ENCODE measurements at places on chromosomes 16 and 17.
A peak's percentile ranks its signal among the peaks of the same experiment; 100 is the strongest.

DNA sequence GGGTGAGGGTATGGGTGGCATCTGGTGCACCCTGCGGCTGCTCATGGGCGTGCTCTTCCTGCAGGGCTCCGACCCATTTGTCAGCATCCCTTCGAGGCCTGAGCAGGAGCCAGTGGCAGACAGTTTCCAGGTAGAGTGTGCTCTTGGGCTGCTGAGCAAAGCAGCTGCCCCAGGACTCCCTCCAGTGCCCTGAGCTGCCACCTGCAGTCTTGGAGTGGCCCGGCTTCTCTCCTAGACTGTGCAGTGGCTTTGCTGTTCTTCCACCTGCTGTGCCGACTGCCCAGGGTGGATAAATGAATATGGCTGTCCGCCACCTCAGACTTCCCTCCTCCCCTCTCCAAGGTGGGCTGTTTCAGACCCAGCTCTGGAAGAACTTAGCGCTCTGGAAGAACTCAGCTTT is 10.8 kb upstream of the JPT2 start:
- no peak overlapping the region for H3K27ac ChIP-seq
- H3K4me1 ChIP-seq = no peaks in the 10 kb centered on the region
- no peaks in the 10 kb centered on the region for H3K27me3 ChIP-seq
- H3K36me3 ChIP-seq = peaks cover 30% of the 10 kb centered on the region

- H3K27me3 ChIP-seq = no peaks in the 10 kb centered on the region
- H3K4me3 ChIP-seq = no peak overlapping the region
- H3K36me3 ChIP-seq = peaks cover 18% of the 10 kb centered on the region
- no peak overlapping the region for H3K27ac ChIP-seq
- no peak for DNase-seq
Measured at GRCh38 chr16:23469814-23470213, 16.8 kb upstream of the COG7 start.

DNA sequence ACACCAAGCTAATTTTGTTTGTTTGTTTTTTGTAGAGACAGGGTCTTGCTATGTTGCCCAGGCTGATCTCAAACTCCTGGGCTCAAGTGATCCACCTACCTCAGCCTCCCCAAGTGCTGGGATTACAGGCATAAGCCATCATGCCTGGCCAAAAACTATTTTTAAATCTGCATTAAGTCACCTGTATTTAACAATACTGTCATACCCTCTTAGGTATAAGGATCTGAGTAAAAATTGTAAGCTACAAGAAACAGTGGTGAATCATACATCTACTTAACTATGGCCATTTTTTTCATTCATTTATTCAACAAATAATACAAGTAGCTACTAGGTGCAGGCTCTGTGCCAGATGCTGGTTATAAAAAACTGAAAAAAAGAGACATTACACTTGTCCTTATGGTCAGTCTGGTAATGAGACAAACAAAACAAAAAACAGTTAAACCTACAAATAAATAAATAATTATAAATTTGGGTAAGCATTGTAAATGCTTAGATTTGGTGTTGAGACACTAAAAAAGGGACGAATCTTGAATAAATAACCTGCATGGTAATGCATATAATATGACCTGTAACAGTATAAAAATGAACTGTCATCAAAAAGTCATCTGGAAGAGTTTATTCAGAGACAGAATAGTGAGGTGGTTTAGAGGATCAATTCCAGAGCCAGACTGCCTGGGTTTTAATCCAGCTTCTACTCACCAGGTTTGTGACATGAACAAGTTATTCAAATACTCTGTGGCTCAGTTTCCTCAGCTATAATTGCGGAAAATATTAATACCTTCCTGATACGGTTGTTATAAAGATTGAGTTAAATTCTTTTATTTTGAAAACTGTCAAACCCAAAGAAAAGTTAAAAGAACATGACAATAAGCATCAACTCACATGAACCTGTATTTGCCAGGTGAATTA is 26.8 kb downstream of the BRIP1 start:
- H3K4me3 ChIP-seq = no peak overlapping the region
- no peaks in the 10 kb centered on the region for H3K27me3 ChIP-seq
- peaks cover under 1% of the 10 kb centered on the region for H3K36me3 ChIP-seq
- no peak for DNase-seq

GRCh38 chr17:48727415-48728175 is 955 bp downstream of the HOXB13 start:
- H3K4me1 ChIP-seq = no peaks in the 10 kb centered on the region
- no peak for DNase-seq
- peaks cover 26% of the 10 kb centered on the region for H3K27me3 ChIP-seq
- no peaks in the 10 kb centered on the region for H3K36me3 ChIP-seq

DNA sequence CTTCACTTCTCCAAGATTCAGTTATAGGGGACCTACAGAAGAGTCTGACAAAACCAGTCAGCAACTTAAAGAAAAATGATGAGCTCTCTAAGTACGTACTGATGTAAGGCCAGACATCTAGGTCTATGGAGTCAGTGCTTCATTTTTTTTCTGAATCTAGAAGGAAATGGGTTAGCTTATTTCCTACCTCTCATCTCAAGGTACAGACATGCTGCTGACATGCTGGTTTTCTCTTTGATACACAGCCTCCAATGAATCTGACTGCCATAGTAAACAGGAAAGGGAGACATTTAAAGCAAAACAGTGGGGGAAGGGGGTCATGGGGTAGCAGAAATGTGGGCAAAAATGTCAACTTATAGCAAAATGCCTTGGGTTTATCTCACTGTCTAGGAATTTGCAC is 16.4 kb downstream of the CDR2 start:
- DNase-seq = no peak
- peaks cover 7% of the 10 kb centered on the region for H3K36me3 ChIP-seq
- H3K4me3 ChIP-seq = no peak overlapping the region
- H3K27me3 ChIP-seq = no peaks in the 10 kb centered on the region
- peak overlapping the region; percentile 86 for H3K27ac ChIP-seq
- H3K4me1 ChIP-seq = peaks cover 40% of the 10 kb centered on the region

GRCh38 chr17:47663912-47664623 is 14.3 kb downstream of the KPNB1 start:
- H3K4me1 ChIP-seq = peaks cover 32% of the 10 kb centered on the region
- DNase-seq = peak; percentile 41
- H3K27me3 ChIP-seq = no peaks in the 10 kb centered on the region
- peaks cover 20% of the 10 kb centered on the region for H3K36me3 ChIP-seq

GRCh38 chr17:43351691-43352090 is 47.1 kb upstream of the ARL4D start:
- H3K4me1 ChIP-seq = no peaks in the 10 kb centered on the region
- H3K27me3 ChIP-seq = no peaks in the 10 kb centered on the region
- no peak overlapping the region for H3K27ac ChIP-seq
- H3K36me3 ChIP-seq = no peaks in the 10 kb centered on the region

GRCh38 chr17:35867574-35867973 is 1.1 kb downstream of the HEATR9 start:
- no peak overlapping the region for H3K27ac ChIP-seq
- H3K36me3 ChIP-seq = no peaks in the 10 kb centered on the region
- no peaks in the 10 kb centered on the region for H3K4me1 ChIP-seq
- no peak overlapping the region for H3K4me3 ChIP-seq
- no peaks in the 10 kb centered on the region for H3K27me3 ChIP-seq

- no peak overlapping the region for H3K4me3 ChIP-seq
- no peaks in the 10 kb centered on the region for H3K36me3 ChIP-seq
- H3K4me1 ChIP-seq = peaks cover 18% of the 10 kb centered on the region
- DNase-seq = no peak
- H3K27ac ChIP-seq = no peak overlapping the region
- no peaks in the 10 kb centered on the region for H3K27me3 ChIP-seq
Measured at GRCh38 chr17:50276588-50277356, 2.5 kb downstream of the TMEM92 start.

DNA sequence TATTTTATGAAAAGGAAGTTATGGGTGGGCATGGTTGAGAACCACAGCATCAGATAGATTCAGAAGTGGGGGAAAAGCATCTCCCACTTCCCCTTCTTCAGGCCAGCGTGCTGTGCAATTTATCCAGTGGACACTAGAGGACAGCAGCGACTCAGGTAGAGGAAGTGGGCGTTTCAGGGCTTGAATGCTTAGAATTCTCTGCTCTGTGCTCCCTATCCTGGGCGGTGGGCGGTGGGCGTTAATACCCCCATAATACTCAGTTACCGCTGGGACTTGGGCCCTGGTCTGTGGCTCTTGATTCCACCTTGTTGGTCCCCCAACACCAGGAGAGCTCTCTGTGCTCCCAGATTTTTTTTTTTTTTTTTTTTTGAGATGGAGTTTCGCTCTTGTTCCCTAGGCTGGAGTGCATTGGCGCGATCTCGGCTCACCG is 3.7 kb upstream of the LYZL6 start:
- no peaks in the 10 kb centered on the region for H3K36me3 ChIP-seq
- no peaks in the 10 kb centered on the region for H3K27me3 ChIP-seq
- H3K4me1 ChIP-seq = no peaks in the 10 kb centered on the region

DNA sequence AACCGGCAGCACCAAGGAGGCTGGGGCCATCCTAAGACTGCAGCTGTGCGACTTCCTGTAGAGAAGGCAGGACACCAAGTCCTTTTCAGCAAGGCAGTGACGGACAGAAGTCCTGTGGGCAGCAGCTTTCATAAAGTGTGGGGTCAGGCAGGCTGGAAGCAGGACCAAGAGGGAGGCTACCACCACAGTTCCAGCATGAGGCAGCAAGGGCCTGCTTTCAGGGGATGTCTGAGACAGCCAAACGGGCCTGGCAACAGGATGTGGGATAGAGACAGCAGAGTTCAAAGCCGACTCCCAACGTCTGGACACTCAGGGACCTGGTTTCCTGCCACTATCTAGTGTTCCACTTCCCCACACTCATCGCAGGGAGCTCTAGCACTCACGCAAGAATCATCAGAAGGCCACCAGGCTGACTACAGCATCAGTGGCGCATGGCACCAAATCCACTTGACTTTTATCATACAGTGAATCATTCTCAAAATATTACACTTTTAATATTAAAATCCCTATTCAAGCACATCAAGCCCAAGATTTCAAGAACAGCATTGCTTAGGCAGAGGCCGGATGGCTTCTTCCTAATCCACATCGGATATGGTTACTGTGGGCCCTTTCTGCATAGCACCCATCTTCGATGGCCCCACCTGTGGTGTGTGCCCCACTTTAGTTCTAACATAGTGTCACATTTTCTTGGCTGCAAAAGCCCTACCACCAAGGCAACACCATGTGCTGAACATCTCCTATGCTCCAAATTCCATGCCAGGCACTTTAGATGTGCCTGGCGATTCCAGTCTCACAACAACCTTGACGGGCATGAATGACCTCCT is 5.2 kb downstream of the USP7 start:
- peak overlapping the region; percentile 80 for H3K4me3 ChIP-seq
- DNase-seq = no peak
- no peaks in the 10 kb centered on the region for H3K36me3 ChIP-seq

GRCh38 chr17:47286198-47286914 is 32.7 kb downstream of the ITGB3 start:
- peaks cover 30% of the 10 kb centered on the region for H3K4me1 ChIP-seq
- no peak overlapping the region for H3K4me3 ChIP-seq
- DNase-seq = peak; percentile 98
- peak overlapping the region; percentile 97 for H3K27ac ChIP-seq
- H3K27me3 ChIP-seq = no peaks in the 10 kb centered on the region

- no peak for DNase-seq
- H3K4me1 ChIP-seq = peaks cover 50% of the 10 kb centered on the region
- H3K4me3 ChIP-seq = no peak overlapping the region
- H3K36me3 ChIP-seq = no peaks in the 10 kb centered on the region
- H3K27ac ChIP-seq = no peak overlapping the region
Measured at GRCh38 chr17:17837966-17838962, 1.5 kb upstream of the SREBF1 start.

GRCh38 chr17:49723423-49723822 is 15.7 kb upstream of the SLC35B1 start:
- no peaks in the 10 kb centered on the region for H3K27me3 ChIP-seq
- H3K4me3 ChIP-seq = no peak overlapping the region
- DNase-seq = no peak
- peaks cover 21% of the 10 kb centered on the region for H3K36me3 ChIP-seq

GRCh38 chr17:57352665-57353175 is 96.4 kb downstream of the MSI2 start:
- H3K27me3 ChIP-seq = no peaks in the 10 kb centered on the region
- H3K36me3 ChIP-seq = peaks cover 8% of the 10 kb centered on the region
- no peak overlapping the region for H3K4me3 ChIP-seq
- no peak for DNase-seq
- peaks cover 35% of the 10 kb centered on the region for H3K4me1 ChIP-seq

- H3K27ac ChIP-seq = no peak overlapping the region
- no peaks in the 10 kb centered on the region for H3K27me3 ChIP-seq
- H3K4me3 ChIP-seq = no peak overlapping the region
- H3K4me1 ChIP-seq = peaks cover 22% of the 10 kb centered on the region
Measured at GRCh38 chr16:80691111-80691741, 113.2 kb downstream of the CDYL2 start.

DNA sequence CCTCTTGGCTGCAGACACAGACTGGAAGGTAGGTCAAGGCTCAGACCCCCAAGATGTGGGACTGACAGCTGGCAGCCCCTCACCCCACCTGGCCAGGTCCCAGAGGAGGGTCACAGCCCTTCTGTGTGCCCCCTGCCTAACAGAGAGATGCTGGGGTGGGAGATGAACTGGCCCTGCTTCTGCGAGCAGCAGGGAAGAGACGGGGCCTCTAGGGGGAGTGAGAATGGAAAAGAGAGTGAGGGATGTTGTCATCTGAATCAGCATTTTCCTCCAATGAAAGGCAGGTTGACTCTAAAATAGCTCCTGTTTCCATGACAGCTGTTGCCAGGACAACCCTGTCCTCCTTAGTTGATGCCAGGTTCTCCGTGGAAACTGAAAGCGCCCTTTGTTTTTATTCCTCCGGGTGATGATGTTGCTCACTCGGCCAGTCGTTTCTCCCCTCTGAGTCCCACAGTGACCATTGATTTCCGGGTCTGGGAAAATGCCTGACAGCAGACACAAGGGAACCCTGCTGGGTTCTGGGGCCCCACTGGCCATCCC is 4.9 kb upstream of the NDRG4 start:
- H3K27ac ChIP-seq = no peak overlapping the region
- H3K4me1 ChIP-seq = peaks cover 21% of the 10 kb centered on the region
- peak; percentile 59 for DNase-seq
- H3K36me3 ChIP-seq = no peaks in the 10 kb centered on the region
- H3K4me3 ChIP-seq = no peak overlapping the region
- H3K27me3 ChIP-seq = no peaks in the 10 kb centered on the region

DNA sequence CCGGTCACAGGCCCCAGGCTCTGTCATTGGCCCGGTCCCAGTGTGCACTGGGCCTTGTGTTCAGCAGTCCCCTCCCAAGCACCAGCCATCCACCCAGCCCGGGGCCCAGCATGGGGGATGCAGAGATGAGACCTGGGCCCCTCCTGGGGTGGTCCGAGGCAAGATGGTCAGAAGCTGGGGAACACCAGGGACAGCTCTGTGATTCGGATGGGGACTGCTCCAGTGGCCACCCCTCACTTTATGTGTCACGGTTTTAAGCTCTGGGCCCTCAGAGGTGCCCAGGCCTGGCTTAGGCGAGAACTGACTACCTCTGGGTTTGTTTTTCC is 92.0 kb upstream of the PLCG2 start:
- DNase-seq = no peak
- H3K36me3 ChIP-seq = peaks cover 6% of the 10 kb centered on the region
- H3K27me3 ChIP-seq = no peaks in the 10 kb centered on the region
- no peak overlapping the region for H3K4me3 ChIP-seq
- peaks cover 3% of the 10 kb centered on the region for H3K4me1 ChIP-seq
